Testis (tissue), 5 donors: ENCODE measurements at places on chromosomes 2 and 18.

DNA sequence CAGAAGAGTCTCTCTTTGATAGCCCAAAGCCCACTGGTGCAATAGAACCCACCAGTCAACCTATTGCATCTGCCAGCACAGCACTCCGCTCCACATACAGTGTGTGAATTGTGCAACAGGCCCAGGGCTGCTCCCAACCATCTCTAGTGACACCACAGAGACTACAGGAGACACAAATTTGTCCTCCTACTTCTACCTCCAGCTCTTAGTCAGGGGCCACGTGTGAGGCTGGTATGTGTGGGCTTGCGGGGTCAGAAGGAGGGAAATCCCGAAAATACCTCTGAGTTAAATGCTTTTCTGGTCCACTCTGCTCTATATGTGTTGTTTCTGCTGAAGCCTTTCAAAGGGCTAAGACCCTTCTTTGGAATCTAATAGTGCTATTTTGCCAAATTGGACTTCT is 18.0 kb downstream of the DGUOK start:
- DNase-seq: no peak

GRCh38 chr2:41772697-41773096 is 275.1 kb upstream of the PKDCC start:
- no peak for DNase-seq

DNA sequence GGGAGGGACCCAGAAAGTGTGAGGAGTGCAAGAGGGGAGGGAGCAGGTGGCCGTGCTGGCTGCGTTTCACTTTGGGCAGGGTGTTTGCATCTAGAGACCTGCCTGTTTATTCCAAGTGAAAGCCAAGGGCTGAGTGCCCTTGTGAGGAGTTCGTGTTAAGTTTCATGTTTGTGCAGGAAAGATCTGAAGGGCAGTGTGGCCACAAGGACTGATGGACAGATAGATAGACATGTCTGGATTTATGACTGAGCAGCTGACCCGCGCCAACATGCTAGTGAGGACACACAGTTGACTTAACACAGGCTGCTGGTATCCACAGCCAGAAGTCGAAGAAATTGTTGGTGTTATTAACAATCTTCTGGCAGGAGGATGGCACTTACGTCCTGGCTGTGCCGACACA is 387.6 kb upstream of the TNP1 start:
- DNase-seq: no peak

GRCh38 chr2:164141271-164141670 is 405.5 kb upstream of the FIGN start:
- DNase-seq: no peak

DNA sequence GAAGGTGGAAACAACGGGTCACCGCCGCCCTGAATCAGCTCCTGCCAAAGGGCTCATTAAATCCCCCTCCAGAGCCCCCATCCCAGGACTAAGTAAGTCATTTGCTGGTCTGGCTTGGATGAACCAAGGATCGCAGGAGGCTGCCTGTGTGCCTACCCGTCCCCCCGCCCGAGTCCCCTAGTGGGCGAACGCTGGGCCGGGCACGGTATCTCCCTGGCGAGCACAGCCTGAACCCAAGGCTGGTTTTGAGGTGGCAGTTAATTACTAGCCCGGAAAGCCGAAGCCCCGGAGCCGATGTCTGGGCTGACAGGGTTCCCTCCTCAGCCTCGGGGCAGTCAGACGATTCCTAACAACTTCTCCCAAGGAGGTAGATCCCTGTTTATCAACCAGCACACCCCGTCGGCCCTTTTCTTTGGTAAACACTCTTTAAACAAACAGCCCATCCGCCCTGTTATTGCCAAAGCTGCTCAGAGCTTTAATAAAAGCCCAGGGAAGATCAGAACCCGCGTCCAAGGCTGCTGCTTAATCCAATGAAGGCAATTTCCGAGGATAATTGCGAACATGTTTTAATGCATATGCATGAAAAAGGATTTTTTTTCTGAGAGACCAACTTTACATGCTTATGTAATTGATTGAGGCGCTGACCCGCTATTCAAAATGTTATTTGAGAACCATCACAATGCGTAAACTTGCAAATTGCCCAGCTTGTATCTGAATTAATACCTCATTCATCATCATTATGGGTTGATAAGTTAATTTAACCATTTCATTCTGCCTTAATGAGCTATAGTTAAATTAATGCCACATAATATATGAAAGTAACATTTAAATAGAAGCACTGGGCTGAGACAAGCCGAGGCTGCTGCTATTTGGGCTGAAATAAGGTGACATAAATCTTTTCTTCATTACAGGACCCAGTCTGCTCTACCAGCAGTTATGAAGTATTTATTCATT is 10.5 kb downstream of the EVX2 start:
- no peak for DNase-seq
